Stimulated activated CD4-positive, alpha-beta T cell treated with anti-CD3 and anti-CD28 coated beads, Interleukin-1b, Interleukin-23, amount 100 ng/mL, for 4 hours (primary cell): ENCODE measurements at places on chromosomes 16 and 17.

DNA sequence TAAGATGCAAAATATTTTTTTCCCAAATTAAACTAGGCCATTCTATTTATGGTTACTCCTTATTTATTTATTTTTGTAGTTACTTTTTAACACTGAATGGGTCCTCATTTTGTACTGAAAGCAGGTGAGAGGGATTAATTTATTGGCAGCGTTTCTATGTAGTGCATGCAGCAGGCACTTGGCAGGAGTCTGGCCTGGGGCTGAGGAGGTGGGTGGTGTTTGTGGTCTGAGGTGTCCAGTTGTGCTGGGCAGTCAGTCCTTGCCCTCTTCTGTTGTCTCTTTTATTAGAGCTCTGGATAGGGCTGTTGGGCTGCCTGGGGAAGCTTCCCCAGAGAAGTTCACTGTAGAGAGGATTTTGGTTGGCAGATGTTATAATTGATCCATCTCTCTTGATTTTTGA, 12.7 kb downstream of the SEC14L1 start:
- DNase-seq = no peak

GRCh38 chr17:5694551-5694950, 110.2 kb upstream of the NLRP1 start:
- DNase-seq = no peak

DNA sequence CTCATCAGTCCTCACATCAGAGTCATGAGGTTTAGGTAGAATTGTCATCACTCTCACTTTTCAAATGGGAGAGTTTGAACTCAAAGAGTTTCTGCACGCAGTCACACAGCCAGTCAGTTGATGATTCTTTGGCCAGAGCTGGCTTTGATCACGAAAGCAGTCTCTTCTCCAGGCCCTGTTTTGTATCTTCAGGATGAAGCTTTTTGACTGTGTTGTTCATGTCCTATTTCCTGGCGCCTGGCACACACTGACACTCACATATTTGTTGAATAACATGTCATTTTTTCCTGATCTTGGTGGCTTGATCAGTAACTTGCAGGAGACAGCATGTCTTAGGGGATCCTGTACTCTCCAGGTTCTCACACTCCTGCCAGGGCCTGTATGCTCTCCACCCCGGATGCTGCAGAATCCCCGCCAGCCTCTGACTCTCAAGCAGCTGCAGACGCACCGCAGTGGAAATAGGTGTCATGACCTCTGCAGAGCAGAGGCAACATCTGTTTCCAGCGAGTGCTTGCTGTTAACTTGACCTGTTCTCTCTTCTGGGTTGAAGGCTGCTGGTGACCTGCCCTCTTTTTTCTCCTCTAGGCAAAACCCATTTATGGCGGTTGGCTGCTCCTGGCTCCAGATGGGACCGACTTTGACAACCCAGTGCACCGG, 33.0 kb downstream of the MPRIP start:
- DNase-seq = no peak

DNA sequence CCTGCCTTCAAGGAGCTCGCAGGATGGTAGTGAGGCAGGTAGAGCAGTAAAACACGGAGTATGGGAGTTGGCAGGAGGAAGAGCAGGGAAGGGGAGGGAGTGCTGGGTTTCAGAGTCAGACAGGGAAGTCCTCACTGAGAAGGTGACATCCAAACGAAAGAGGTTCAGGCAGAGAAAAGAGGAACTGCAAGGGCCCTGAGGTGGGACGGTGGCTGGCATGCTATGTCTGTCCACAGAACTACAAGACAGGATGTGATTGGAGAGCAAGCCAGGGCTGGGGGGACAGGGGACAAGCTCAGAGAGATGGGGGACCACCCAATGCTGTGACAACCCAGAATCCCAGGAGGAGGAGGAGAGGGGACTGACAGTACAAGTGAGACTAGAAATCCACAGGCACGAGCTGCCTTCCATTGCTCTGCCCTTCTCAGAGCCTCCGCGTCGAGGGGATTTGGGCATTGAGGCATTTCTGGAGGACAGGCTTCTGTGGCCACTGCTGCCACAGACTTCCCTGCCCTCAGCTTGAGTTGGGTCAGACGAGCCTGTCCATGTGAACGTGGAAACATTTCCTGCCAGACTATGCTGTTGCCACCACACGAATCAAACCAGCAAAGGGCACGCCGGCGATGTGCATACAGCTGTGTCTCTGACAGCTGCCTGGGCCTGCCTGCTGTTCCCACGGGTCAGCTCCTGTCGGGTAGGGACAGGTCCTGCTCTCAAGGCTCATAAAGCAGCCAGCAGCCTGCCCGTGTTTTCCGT, 100.1 kb downstream of the RAB11FIP4 start:
- no peak for DNase-seq

DNA sequence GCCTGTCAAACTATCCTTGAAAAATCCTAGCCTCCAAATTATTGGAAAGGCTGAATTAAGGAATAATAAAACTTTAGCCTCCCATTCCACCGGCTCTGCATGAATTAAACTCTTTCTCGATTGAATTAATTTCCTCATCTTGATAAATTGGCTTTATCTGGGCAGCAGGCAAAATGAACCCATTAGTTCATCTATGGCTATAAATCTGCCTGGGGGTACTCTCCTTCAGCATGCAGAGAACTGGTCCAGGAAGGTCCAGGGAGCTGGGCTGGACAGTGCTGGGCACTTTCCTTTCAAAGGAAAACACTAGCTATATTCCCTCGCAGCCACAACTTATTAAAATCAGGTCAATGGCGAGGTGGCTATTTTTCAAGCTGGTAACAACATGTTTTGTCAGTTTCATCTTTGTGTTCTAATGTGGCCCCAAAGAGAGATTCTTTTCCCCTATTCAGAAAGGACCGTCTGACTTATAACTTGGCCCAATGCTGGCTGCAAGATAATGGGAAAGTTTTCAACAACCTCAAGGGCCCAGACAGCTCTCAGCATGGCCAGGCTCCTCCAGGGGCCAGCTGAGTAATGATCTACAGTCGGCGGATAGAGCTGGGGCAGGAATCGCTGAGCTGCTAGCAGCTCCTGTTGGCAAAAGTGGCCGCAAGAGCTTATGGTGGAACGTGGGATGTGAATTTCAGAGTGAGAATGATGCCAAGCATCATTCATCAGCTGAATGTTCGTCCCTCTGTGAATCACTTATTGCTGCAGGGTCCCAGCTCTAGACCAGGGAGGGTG, 326.9 kb downstream of the SLC39A11 start:
- DNase-seq = no peak

GRCh38 chr17:37506678-37507077, 17.0 kb downstream of the DUSP14 start:
- no peak for DNase-seq

- DNase-seq = no peak
Measured at GRCh38 chr17:61524319-61524718, 66.7 kb downstream of the NACA2 start.

DNA sequence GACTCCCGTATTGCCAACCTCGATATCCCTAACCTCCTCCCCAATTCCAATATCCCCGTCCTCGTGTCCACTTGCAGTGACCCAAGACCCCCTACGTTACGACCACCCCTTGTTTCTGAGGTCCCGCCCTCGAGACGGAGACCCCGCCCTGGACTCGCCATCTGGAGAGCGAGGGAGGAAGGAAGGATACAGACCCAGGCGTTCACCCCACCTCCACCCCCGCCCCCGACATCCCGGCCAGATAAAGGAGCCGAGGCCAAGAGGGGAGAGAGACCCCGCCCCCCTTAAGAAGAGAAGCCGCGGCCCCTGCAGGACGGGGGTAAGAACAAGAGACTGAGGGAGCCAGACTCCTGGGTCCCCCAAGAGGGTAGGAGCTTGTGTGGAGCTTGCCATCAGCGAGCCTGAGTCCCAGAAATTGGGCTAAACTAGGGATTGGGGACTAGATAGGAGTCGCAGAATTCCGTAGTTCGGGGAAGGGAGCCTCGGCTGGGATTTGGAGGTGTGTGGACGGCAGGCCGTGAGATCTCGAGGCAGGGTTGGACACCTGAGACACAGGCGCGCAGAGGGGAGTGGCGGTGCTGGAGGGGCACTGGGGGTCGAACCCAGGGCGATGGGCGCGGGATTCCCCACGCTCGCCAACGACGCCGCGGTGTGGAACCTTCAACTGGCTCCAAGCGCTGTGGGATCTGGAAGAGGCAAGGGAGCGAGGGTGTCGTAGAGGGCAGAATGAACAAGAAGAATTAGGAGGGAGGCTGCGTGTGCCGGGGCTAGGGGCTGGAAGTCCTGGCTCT, at the start of gene BCL6B:
BCL6B (plus strand) TSS at position 270 of the 791 bp plus-strand sequence. CDS start 622 bp downstream, outside the sequence.
- DNase-seq = no peak
